Stimulated activated CD8-positive, alpha-beta memory T cell treated with anti-CD3 and anti-CD28 coated beads, Interleukin-7, amount 100 ng/mL, for 1 hour (primary cell): ENCODE measurements at places on chromosomes 2 and 18.

DNA sequence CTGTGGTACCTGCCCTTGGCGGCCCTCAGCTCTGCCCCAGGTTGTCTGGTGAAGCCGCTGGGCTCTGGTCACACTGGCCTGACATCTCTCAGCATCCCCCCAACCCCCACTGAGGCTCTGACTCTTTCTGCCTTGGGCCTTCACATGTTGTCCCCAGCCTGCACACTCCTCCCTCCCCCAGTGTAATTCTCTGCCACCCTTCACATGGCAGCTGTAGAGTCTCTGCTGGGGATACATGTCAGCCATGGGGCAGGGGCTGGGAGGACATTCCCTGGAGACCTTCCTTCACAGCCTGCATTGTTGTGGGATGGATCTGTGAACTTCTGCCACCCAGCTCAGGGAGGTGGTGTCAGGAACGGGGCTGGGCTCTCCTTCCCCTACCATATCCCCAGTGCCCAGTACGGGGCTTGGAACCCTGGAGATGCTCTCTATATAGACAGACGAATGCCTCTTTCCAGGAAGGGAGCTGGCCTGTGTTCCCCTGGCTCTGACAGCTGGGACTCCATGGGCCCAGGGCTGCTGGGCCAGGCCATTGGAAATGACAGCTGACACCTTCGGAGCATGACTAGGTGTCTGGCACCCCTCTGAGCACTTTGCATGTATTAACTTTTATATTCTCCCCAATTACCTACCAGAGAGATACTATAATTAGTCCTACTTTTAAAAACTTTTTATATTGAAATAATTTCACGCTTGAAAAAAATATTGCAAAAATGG is 151.5 kb downstream of the INHBB start:
- no peak for DNase-seq

- no peak for DNase-seq
These were observed 26.1 kb downstream of the PKDCC start for GRCh38 chr2:42073739-42074503.

DNA sequence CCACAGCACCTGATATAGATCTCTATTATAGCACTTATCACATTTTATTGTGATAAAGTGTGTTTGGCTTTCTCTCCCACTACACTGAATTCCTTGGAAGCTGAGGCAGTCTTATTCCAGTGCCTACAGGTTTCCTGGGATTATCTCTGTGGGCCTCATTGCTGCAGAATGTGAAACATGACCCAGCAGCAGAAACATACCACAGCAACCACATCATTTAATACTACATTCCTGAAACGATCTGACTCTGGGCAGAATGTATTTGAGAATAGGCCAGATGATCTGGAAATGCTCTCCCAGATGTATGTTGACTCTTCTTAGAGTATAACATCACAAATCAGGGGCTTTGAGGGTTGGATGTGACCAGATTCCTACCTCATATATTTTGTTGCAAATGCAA is 323.5 kb upstream of the TANK start:
- no peak for DNase-seq

- DNase-seq, result no peak
These were observed 153.0 kb upstream of the ITGA4 start for GRCh38 chr2:181304011-181304844.

- DNase-seq, result no peak
These were observed 22.8 kb downstream of the GPC1 start for GRCh38 chr2:240458044-240458899.

DNA sequence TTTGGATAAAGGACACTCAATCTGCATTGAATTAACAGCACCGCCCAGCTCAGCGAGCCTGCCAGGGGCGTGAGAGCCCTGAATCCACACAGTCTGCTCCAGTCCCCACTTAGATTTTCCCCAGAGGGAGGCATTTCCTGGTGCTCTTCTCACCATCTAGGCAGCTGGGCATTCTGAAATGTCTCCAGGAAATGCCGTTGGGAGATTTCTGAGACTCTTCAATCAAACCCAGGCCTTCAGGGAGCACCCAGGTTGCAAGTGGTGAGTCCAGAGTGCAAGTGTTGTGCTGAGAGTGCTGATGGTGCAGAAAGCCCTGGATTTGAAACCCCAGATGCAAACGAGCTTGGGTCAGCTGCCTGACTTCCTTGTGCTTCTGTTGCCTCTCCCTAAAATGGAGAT is 23.4 kb upstream of the TMEM37 start:
- DNase-seq, result no peak

DNA sequence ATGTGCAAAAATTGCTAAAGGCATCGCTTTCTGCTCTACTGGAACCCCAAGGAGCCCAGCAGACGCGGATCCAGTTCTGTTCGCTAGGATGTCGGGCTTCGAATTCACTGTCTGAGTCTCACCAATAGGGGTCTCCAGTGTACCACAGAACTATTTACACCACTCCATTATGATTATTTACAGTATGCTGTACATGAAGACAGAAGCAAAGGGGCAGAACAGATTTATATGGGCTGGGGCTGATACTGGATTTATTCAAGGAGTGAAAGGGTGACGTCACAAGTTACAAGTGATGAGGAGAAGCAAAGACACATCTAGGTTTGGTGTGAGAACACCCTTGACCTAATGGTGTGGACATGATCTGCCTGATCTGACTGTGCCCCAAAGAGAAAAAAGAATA is 185.3 kb upstream of the ATP5MC3 start:
- no peak for DNase-seq

DNA sequence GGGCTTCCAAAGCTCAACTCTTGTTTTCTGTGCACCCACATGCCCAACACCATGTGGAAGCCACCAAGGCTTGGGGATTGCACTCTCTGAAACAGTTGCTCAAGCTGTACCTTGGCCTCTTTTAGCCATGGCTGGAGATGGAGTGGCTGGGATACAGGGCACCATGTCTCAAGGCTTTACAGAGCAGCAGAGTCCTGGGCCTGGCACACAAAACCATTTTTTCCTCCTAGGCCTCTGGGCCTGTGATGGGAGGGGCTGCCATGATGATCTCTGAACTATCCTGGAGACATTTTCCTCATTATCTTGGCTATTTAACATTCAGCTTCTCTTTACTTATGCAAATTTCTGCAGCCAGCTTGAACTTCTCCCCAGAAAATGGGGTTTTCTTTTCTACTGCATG is 179.7 kb upstream of the LRP1B start:
- DNase-seq, result no peak

GRCh38 chr2:235729557-235729947 is 235.7 kb downstream of the AGAP1 start:
- DNase-seq, result no peak

DNA sequence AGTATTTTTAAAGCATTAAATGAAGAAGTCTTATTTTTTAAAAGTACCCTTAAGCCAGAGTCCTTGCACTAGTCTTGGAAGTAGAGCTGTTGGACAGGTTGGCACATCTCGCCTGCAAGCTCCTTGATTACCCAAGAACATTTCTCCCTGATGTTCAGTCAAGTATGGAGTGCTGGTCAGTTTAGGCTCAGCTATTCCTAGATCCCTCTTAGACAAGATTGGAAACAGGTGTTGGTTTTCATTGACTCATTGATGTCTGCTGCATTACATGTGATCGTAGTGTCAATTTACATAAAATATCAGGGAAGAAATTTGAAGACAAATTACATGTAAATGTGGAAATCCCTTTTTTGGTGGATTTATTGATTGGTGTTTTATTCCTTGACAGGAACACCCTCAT is 170.4 kb downstream of the ZNF407 start:
- no peak for DNase-seq

- DNase-seq, result no peak
These were observed 33.7 kb upstream of the RFX8 start for GRCh38 chr2:101508636-101509035.

DNA sequence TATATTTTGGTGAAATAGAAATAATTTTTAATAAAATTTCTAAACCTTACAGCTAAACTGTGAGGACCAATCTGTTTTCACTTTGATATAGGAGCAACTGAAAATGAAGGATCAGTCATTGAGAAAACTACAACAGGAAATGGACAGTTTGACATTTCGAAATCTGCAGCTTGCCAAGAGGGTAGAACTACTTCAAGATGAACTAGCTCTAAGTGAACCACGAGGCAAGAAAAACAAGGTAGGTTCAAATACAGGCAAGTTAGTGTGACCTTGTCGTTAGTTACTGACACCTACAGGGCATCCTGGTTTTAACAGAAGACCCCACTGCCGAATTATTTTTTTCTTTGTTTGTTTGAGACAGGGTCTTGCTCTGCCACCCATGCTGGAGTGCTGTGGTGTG is 75.5 kb upstream of the STON1 start:
- no peak for DNase-seq

DNA sequence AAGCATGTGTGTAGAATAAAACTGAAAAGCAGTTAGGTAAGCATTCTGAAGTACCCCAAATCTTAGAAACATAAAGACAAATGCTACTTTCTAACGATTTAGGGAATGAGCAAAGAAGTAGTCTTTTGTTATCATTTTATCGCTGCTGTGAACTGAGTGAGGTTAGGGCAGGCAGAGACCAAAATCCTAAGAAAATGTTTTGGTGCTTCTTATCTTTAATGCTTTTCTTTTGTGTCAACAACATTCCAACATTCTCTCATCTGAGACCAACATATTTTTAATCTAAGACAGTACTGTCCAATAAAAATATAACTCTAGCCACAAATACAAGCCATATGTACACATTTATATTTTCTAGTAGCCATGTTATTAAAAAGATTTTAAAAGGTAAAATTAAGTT is 789.4 kb upstream of the PIK3C3 start:
- DNase-seq, result no peak

DNA sequence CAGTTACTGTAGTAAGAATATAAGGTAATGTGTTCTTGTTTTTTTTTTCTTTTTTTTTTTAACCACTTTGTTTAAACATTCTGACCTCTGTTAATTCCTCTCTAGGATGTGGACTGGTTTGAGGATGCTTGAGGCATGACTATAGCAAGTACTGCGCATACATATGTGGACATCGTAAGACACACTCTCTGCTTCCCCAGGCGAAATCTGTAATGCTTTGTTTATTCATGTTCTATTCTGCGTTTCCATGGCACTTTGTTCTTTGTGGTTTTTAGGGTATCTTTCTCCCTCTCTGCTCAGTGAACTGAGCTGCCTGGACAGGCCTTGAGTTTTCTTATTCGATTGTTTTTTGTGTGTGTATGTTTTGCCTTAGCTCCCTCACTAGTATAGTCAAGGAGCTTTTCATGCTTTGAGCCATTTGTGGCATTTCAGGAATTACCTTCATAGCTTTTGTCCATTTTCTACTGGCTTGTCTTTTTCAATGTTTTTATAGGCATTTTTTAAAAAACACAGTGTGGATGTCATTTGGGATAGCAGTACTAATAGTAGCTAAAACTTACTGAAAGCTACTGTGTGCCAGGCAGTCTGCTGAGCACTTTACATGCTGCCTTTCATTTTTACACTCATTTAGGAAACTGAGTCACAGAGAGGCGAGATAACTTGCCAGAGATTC is 1.9 kb upstream of the SH3BP4 start:
- no peak for DNase-seq

- no peak for DNase-seq
These were observed 18.8 kb downstream of the KCNIP3 start for GRCh38 chr2:95315801-95316411.

- no peak for DNase-seq
These were observed 49.7 kb downstream of the CDH2 start for GRCh38 chr18:28127228-28127627.

- DNase-seq, result no peak
These were observed 17.7 kb downstream of the FHL2 start for GRCh38 chr2:105381101-105381668.

DNA sequence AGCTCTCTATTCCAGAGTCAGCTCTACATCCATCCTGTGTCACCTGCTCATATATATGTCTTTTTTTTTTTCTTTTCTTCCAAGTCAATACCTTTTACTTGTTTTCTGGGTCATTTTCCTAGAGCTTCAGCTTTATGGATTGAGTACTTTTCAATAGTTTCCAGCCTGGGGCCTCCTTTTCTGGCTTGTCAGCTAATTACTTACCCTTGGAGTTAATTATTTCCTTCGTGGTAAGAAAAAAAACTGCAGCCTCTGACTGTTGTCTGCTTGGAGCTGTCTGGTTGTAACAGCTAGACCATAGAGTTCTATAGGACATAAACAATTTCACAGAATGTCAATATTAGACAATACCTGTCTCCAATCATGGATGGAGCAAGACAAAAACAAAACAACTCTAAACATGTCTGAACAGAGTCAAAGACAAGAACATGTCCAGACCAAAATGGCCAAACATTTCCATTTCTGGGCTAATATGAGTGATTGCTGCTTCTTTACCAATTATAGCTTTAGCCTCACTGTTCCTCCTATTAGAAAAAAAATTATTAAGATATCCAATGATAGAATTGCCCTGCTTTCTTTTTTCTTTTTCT is 643.1 kb downstream of the SLC4A3 start:
- DNase-seq, result no peak

- DNase-seq, result no peak
These were observed 28.6 kb upstream of the MEX3C start for GRCh38 chr18:51226068-51226467.

DNA sequence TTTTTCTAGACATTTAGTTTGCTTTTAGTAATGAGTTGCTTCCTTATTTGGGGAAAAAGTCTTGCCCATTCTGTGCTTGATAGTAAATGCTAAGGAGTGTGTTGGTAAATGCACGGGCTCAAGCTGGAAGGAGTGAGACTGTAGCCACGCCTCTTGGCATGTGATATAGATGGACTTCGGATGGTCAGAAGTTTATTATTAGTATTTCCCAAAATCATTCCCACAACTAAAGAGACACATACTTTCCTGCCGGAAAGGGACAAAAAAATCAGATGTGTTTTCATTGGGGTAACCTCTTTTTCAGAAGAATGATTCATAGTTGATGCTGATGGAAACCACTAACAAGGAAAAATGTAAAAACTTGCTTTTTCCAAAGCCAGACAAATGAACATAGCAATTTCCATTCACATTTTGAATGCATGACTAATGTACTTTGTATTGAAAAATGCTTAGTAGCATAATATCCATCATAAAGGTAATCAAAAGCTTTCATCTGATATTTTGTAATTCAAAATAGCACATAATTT is 133.2 kb downstream of the ZNF532 start:
- no peak for DNase-seq

DNA sequence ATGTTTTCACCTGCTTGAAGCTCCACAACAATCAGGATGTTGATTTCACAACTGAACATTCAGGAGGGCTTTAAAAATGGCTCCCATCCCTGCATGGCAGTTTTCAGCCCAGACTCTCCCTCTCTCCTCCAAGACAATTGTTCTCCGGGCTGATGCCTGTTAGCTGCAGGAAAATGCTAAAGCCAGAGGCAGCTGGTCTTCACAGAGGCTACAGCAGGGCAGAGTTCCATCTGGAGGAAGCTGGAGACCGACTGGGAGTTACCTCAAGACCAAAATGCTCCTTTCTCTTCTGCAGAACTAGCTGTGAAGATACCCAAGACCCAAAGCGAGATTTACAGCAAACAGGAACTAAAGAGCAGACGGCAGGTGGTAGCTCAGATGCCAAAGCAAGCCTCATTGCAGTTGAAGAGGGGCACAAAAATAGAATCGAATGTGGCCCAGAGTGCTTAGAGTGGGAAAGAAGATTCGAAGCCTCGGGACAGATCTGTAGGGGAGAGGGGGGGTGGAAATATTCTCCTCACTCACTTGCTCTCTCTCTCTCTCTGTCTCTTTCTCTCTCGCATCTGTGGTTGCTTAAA is 423.6 kb downstream of the ZNF521 start:
- DNase-seq, result no peak

- DNase-seq, result no peak
These were observed 64.2 kb upstream of the SH3RF3 start for GRCh38 chr2:109064660-109065390.
